ENCODE measurements at places on chromosomes 3 and 15. TPM values are rescaled to one million over a fixed set of nuclear protein-coding genes. Genes with fewer than 3 reads are reported as not detected.

- no peak overlapping the region for H3K27ac ChIP-seq
- H3K36me3 ChIP-seq, result no peaks in the 10 kb centered on the region
- no peaks in the 10 kb centered on the region for H3K4me1 ChIP-seq
- H3K4me3 ChIP-seq, result no peak overlapping the region
Observed at GRCh38 chr15:47553947-47554346, 163.4 kb upstream of the SEMA6D start.

- DNase-seq, result no peak
- H3K4me3 ChIP-seq, result no peak overlapping the region
- no peak overlapping the region for H3K27ac ChIP-seq
- peaks cover 22% of the 10 kb centered on the region for H3K4me1 ChIP-seq
Observed at GRCh38 chr15:66919421-66919820, 146.0 kb upstream of the SMAD3 start.

The CLK3 gene
- total RNA-seq, result 107 TPM

The ZNF620 gene
- total RNA-seq, result 6.0 TPM

GRCh38 chr3:135622656-135623055, 342.9 kb upstream of the PPP2R3A start:
- no peak overlapping the region for H3K27ac ChIP-seq
- H3K4me1 ChIP-seq, result no peaks in the 10 kb centered on the region
- H3K36me3 ChIP-seq, result no peaks in the 10 kb centered on the region

DNA sequence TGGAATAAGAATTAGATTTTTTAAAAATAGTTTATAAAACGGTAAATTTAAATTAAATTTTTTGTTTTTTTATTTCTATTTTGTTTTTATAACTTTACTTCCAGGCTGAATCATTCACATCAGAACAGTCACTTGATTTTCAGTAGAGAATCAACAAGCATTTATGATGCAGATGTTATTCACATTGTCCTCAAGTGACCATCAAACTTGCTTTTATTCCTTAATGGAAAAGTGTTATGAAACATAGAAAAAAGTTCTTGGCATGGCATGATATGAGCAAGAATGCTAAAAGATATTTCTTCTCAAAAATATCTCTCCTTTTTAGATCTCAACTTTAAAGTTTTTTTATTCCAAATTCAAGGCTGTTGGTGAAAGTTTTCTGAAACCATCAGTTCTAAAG, 70.9 kb upstream of the TGFBR2 start:
- no peaks in the 10 kb centered on the region for H3K27me3 ChIP-seq
- DNase-seq, result no peak
- no peak overlapping the region for H3K4me3 ChIP-seq
- H3K36me3 ChIP-seq, result no peaks in the 10 kb centered on the region
- no peaks in the 10 kb centered on the region for H3K4me1 ChIP-seq
- no peak overlapping the region for H3K27ac ChIP-seq

DNA sequence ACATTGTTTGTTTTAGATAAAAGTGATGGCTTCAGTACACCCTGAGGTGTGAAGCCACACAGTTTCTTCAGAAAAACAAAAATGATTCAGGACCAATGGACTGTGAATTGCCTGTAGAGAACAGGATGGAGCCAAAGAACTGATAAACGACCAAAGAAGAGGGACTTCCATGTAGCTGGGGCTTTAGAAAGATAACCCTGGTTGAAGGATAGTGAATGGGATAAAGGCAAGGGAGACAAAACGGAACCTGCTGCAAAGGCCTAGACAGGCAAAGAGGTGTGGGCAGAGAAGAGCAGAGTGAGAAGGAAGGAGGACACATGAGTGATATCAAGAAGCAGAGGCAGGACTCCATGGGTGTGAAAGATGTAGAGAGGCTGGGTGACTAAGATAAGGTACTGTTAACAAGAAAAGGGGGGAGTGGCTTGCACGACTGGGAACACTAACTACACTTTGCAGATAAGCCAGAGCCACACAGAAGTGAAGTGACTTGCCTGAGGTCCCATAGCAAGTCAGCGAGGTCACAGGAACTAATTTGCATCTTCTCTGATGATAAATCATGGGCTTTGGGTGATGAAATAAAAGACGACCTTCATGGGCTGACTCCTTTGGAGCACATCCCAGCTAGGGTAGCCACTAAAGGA, 44.3 kb downstream of the RAB6B start:
- DNase-seq, result no peak
- H3K36me3 ChIP-seq, result no peaks in the 10 kb centered on the region
- peaks cover 5% of the 10 kb centered on the region for H3K27me3 ChIP-seq

Data from activated T-helper 1 cell treated with anti-CD3 and anti-CD28 coated beads, Interleukin-12 subunit alpha, Interleukin-12 subunit beta, Interleukin-2, Interleukin-4 antibody, amounts not matched to agents 30 ng/mL and 10 ng/mL and 1 ng/mL, durations not matched to agents 14 hours and 24 hours and 36 hours (primary cell).